ENCODE measurements at places on chromosomes 3 and 15.

DNA sequence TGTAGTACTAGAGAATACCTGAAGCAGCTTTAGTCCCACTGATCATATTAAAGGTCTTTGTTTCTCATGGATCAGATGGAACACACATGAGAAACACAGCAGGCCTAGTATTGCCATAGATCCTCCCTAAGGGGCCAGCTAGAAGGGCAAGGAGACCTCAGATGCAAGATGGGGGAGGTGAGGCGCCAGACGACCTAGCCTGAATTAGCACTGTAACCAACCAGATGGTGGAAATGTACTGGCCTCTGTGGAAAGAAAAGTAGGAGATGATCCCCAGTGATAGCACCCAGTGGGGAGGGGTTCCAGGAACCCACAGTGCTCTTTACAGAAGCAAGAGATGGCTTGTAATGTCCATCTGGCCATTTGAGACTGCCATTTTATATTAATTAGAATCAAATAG is 138.2 kb upstream of the ZNF385D start:
- ATAC-seq: no peak

DNA sequence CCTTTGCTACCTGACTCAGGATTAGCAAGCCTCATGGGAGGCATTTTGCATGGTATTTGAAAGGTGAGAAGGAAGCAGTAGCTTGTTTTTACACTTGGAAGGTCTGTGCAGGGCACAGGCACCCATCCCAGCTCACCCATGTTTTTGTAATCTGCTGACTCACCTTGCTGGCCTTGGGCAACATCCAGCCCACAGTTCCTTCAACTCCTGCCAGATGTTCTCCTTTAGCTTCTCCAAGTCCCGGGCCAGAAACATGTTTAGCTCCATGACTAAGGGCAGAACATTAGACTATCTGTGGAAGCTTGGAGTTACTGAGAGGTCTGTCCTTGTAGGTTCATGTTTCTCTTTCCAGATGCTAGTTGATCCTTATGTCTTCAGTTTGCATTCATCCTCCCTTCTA is 12.4 kb upstream of the ZNF770 start:
- ATAC-seq: no peak

DNA sequence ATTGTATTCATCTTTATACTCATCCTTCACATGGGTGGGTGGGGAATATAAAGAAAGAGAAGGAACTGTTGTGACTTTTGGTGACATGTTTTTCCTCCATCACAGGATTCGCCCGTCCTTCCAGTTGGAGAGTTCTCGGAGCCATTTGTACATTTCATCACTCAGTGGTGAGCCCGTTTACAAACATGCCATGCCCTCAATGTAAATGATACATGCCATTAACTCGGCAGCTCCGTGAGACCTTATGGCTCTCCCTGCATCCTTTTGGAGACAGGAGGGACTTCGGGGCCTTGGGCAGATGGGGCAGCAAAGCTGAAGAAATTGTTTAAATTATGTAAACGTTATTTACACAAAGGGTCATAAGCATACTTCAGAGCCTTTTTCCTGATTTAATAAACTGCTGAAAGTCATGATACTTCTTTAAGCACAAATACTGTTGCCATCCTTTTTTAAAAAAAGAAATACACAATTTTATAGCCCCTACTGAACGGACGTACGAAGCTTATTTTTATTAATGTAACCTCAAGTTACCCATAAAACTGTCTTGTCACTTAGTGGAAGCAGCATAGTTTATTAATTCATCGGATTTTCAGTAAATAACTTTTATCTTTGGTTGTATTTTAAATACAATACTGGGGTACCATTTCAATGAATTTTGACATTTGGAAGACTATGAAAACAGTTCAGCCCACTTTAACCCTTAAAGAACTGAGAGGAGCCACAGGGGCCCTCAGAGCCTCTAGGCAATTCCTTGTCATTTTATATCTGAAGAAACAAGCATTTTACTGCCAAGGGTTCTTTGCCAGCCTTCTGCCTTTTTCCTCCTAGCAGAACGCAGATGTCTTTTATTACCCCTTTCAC is 55.6 kb upstream of the SKOR1 start:
- ATAC-seq: no peak

DNA sequence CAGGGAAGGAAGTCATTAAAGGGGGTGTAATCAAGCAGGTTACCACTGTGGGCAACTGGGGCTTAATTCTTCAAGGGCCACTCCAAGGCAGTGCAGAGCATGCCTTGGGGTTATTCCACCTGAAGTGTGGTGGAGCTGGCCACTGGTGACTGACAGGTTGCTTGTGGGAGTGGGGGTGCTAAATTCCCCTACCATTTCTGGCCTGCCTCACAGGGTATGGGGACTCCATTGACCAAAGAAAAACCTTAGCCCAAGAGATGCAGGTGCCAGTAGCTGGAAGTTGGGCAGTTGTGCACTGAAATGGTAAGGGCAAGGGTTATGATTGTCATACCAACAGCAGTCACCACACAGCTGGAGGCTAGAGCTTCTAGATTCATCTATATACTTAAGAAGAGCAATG is 93.4 kb downstream of the ZNF621 start:
- ATAC-seq: no peak

DNA sequence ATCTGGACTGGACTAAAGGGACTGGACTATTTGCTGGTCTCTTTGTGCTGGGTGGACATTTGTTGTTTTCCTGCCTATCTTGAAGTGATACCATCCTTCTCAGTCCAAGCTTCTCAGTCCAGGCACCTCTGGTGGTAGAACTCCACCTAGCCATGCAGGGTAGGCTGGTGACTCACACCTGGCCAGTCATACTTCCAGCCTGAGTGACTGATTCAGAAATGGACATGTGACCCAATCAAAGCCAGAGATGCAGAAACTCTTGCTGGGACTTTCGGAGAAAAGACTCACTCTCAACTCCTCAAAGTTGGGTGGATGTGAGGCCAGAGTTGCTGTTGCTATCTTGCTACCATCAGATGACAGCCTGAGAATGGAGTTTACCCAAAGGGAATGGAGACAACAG is 5.6 kb upstream of the ASB14 start:
- no peak for ATAC-seq

- ATAC-seq: no peak
These were observed 175.4 kb downstream of the SUCNR1 start for GRCh38 chr3:152048831-152049230.

DNA sequence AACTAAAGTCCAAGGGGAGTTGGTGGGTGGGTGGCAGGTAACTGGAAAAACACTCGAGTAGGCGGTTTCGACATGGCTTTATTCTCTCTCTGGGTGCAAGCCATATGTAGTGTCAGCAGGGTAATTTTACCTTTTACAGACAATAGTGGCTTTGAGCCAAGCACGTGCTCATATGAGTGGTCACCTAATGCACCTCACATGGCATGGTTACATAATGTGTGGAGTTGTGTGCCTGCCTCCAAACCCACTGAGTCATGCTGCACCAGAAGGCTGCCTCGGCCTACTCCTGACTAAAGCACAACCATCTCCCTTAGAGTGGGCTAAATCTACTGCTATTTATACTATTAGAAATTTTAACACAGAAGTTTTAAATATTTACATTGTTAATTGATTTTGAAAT is 16.5 kb downstream of the CCRL2 start:
- no peak for ATAC-seq

DNA sequence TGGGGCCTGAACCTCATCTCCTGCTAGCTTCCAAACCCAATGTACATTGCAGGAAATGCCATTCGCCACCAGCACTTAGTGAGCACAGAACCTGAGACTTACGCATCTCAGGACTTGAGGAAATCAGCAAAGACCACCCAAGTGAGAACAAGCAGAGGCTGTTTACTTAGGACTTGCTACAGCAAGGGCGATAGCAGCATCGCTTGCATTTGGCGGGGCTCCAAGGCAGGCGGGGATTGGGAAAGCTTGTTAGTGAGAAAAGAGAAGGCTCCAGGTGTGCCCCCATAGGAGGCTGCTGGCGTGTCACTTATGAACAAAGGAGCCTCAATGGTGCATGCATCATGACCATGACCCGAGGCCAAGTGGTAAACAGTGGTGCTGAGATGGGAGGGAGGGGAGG is 19.7 kb downstream of the SLC6A20 start:
- ATAC-seq: no peak

GRCh38 chr3:130621824-130622223 is 104.8 kb downstream of the COL6A6 start:
- ATAC-seq: no peak

- ATAC-seq: no peak
These were observed 576.4 kb upstream of the ROBO2 start for GRCh38 chr3:76463501-76463900.

DNA sequence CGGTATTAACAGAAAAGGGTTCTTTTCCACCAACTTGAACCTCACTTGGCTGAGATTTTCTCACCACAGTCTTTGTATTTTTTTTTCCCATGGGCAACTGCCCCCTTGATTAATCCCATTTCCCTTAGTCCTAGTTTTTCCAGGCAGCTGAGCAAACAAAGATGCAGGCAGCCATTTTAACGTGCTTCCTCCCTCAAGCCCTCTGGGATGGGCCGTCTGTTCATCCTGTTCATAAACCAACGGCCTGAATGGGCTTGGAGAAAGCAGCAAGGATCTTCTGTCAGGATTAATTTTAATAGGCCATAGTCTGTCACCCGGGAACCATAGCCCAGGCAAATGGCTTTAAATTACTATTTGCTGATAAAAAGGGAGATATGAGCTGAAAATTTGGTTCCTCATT is 10.4 kb upstream of the POLR2M start:
- ATAC-seq: no peak

GRCh38 chr15:62147551-62147950 is 17.5 kb downstream of the C2CD4B start:
- ATAC-seq: no peak

DNA sequence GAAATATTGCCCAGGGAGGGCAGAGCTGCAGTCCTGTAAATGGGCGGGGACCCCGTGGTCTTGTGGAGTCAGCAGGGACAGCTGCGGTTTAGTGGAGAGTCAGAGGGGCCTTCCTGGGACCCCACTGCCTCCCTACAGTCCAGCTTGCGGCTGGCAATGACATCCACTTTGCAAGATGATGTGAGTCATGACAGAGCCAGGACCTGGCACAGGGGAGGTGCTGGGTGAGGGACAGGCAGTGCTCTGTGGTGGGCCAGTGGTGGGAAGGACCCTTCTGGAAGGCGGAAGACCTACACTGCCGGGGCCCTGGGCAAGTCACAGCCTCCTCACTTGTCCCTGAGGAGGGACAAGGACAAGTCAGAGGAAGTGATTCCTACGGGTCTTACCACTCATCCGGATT is 17.8 kb downstream of the APBA2 start:
- ATAC-seq: no peak

DNA sequence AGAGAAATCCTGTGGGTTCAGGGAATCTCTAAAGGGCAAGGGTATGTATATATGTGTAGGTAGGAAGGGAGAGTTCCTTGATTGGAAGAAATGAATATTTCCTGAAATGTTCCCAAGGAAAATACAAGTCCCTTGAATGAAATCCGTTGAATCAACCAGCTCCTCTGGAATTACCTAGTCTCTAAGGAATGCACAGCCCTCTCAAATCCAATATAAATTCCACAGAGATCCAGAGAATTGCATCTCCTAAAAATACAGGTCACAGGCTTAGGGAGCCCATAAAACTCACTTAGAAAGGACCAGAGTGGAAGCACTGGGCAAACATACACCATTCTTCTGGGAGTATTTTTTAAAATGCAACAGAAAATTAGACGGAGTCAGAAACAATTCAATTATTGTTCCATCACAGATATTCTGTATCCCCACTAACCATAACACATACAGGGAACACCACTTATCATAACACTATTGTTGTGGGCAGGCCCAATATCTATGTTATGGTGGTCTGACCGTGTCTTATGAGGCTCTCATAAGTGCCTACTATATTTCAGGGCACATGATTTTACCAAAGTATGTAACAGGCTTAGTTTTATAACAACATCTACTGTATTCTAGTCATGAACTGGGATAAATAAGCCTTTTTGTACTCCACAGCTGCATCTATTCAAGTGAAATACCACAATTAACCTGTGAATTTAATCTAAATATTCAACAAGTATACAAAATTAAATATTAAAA is 43.7 kb downstream of the IGSF11 start:
- ATAC-seq: no peak

- no peak for ATAC-seq
These were observed 29.2 kb downstream of the NSUN3 start for GRCh38 chr3:94092086-94092485.

GRCh38 chr3:194091141-194091540 is 44.8 kb upstream of the HES1 start:
- ATAC-seq: no peak

GRCh38 chr3:154214306-154214705 is 93.1 kb downstream of the ARHGEF26 start:
- no peak for ATAC-seq

GRCh38 chr3:160224256-160224655 is 966 bp upstream of the C3orf80 start:
- no peak for ATAC-seq

DNA sequence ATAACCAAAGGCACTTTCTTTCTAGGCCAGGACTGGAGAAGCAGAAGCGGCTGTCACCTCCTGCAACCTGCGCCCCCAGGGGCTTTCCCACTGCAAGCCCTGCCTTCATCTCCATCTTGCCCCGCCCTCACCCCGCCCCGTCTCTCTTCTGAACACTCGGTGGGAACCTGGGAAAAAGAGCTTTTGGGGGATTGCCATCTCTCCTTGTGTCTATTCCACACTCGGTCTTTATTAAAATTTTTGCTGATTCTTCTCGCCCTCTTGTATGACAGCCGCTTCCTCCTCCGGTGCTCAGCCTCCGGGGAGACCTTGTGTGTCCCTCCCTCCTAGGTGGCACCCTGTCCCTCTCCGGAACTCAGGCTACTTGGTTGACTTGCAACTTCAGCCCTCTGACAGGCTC is 41.9 kb upstream of the SPESP1 start:
- ATAC-seq: no peak

- no peak for ATAC-seq
These were observed 1.6 kb downstream of the SKOR1 start for GRCh38 chr15:67826717-67827561.

- no peak for ATAC-seq
These were observed 2.9 kb upstream of the C15orf39 start for GRCh38 chr15:75198560-75199356.

DNA sequence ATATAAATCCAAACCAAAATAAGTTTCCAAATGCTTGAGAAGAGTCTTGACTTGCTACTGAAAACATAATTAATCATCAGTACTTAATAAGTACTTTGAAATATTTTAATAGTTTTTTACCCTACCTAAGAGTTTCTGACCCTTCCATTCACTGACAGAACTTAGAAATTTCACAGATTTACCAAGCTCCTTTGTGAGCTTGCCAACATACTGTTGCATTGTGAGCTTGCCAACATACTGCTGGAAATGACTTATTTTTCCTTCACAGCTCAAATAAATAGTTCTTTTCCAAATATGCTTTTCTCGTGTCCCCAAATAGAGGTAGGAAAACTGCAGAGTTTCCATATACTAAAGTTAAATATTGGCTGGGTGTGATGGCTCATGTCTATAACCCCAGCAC is 9.6 kb upstream of the AADAC start:
- ATAC-seq: no peak

GRCh38 chr3:155981669-155982068 is 111.2 kb downstream of the GMPS start:
- ATAC-seq: no peak

Data from gastroesophageal sphincter (tissue), 4 donors.